ENCODE measurements at places on chromosomes 12 and 14.

- DNase-seq = no peak
Measured at GRCh38 chr12:71158361-71158882, 623 bp upstream of the TSPAN8 start.

- DNase-seq = no peak
Measured at GRCh38 chr12:79521576-79521975, 169.2 kb downstream of the PAWR start.

DNA sequence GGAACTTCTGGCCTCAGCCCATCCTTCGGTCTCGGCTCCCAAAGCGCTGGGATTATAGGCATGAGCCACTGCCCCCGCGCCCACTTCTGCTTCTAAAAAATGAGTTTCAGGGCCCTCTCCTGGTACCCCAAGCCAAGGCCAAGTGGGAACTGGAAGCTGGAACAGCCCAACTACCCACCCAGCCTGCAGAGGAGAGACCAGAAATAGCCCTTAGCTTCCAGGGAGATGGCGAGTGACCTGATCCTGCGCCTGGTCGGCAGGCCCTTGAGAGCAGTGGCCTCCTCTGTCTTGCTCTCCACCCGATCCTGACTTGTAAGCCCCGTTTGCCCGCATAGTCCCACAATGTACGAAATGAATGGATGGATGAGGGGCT lies 31.2 kb upstream of the PLEKHG6 start:
- DNase-seq = no peak

- DNase-seq = no peak
Measured at GRCh38 chr12:106907411-106907810, 48.3 kb upstream of the TMEM263 start.

DNA sequence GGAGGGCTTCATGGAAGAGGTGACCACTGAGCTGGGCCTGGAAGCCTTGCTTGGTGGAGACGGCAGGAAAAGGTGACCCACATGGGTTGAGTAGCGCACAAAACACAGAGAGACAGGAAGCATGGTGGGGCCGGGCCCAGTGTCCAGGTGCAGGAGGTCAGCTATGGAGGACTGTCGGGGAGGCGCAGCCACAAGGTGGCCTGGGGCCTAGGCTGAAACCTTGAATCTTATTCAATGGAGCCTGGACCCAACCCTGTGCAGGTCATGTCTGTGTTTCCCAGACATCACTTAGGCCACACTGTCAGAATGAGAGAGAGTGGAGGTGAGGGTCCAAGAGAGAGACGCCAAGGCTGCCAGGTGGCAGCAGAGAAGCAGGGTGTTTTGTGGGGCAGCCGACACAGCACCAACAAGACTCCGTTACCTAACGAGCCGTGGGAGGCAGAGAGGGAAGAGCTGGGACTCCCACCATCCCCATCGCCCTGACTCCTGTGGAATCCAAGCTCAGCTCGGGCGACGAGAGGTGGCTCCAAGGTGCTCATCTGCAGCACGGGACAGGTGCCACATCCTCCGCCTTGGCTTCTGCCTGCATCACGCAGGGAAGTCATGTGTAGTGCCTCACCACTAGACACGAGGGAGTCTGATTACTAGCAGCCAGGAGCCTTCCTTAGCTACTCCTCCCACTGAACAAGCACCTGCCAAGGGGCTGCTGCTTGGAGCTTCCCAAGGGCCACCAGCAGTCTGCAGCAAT lies 38.7 kb downstream of the DEGS2 start:
- DNase-seq = no peak

DNA sequence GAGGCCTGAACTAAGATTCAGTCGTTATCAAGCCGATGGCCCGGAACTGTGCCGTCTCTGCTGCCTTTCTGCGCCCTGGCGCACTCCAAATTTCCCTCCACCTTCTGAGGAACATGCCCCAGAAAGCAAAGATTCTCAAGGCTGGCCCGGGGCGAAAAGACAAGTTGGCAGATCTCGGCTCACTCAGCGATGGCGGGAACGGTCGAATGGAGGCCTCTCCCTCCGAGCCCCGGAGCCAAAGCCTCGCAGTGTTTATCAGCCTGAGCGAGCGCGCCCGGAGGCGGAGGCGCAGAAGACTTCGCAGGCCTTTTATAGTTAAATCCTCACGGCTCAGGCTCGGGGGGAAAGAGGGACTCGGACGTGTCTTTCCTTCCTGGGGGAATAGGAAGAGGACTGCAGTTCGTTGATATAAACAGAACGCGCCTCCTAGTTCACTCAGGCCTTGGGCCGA lies 5.6 kb downstream of the TBX5 start:
- no peak for DNase-seq

- DNase-seq = no peak
Measured at GRCh38 chr12:93827179-93827578, 150.0 kb downstream of the CRADD start.

DNA sequence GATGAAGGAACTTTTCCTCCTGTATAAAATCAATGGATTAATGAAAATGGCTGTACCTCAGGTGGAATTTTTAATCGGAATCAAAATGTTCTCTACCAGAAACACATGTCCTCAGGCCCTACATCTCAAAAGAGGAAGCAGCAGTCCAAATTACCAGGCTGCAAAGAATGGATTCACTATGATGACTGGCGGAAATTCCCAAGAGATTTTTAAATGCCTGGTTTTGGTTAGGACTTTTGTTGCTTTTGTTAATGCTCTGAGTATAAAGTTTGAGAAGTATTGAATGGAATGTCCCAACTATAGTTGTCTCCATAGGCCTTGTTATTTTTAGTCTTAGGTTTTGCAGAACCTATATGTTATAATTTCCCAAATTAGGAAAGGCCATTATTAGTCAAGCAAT lies 11.2 kb upstream of the IFNG start:
- no peak for DNase-seq

DNA sequence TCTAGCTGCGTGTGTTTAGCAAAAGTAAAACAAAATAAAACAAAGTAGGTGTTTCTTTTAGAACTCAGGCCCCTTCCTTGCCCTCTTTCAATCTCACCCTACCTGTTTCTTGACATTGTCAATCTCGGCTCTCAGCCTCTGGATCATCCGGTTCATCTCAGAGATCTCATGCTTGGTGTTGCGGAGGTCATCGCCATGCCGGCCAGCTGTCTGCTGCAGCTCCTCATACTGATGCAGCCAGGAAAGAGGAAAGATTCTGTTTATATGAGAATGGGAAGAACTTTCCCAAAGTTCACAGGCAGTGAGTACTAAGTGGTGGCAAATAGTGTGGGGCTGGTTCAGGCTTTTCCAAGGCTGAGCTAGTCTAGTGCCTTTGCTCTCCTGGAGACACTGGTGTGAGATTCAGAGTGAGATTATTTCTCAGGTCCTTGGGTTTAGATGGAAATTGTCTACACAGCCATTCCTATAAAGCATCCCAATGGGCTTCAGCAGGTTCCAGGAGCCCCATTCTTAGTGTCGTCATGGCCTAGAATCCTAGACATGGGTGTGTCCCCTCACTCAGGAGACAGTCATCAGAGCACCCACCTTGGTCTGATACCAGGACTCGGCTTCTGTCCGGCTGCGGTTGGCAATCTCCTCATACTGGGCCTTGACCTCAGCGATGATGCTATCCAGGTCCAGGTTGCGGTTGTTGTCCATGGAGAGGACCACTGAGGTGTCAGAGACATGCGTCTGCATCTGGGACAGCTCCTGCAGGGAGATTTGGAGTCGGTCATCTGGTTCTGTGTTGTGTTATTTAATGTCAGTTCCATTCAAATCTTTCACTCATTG lies 3.0 kb downstream of the KRT5 start:
- DNase-seq = no peak

Measured in brain pericyte (primary cell).